Ovary (tissue), 10 donors: ENCODE measurements at places on chromosomes 6 and 20. TPM values are rescaled to one million over a fixed set of nuclear protein-coding genes. Genes with fewer than 3 reads are reported as not detected.

Gene RBPJL
- total RNA-seq = not detected

- DNase-seq = no peak
Measured at GRCh38 chr6:89139509-89140346, 6.1 kb upstream of the PM20D2 start.

DNA sequence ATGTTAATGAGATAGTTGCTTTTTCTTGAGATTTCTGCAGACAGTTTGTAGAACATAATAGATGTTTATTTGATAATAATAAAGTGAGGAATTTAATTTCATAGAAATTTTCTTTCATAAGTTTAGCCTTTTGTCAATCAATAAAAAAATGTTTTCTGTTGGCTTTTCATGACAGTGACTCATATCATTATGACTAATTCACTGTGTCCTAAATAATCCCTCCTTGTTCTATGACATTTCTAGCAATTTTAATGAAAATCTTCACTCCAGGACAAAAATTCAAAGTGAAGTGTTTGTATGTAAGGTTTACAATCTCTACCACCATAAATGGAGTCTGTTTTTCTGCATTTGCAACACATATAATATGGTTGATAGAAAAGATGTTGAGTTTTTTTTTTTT, 109.9 kb downstream of the UTRN start:
- no peak for DNase-seq

DNA sequence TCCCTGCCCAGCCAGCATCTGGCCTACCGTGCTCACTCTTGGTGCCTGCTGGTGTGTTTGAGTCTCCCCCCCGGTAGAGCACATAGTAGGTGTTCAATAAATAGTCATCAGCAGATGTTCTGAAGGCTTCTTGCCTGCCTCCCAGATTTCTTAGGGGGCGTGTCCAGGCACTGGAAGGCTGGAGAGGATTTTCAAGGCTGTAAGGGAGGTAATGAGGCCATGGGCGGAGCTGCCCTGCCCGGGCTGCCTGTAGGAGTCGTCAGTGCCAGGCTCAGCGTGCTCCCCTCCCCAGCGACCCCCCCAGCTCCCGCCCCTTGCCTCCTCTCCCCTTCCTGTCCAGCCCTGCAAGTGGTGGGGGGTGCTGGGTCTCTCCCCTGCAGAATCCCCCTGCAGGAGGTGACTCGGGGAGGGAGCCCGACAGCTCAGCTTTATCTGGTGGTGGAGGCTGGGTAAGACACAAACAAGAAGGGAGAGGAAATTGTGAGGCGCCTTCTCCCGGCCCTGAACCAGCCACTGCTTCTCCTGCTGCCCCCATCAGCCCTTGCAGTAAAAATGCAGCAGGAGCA, 55.9 kb downstream of the BCAS4 start:
- no peak for DNase-seq

DNA sequence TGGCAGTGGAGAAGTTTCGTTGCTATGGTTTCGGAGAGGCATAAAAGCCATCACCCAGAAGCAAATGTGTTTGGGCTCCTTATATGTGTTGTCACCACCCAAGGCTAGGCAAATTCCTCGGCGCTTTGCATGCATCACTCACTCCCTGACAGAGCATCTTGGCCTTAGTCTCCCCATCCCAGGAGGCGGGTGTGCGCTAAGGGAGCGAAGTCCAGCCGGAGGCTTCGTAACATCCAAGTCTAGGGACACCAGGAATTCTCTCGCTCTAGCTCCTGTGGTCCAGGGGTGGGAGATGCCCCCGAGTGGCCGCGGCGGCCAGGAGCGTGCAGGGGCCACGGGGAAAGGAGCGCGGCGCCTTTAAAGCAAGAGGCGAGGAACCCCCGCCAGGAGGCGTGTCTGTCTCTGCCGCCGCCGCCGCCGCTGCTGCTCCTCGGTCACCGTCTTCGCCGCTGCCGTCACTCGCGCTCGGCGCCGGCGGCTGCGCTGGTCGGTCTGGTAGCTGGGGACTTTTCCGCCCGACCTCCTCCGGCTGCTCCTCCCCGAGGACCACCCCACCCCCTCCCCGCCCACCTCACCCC, at the start of gene GRIK2:
Gene GRIK2 (plus strand): TSS at position 458 of the 578 bp plus-strand sequence.
- no peak for DNase-seq

- DNase-seq = no peak
Measured at GRCh38 chr20:51206032-51206662, 183.2 kb upstream of the KCNG1 start.
